ENCODE measurements at places on chromosomes 16 and 17.

DNA sequence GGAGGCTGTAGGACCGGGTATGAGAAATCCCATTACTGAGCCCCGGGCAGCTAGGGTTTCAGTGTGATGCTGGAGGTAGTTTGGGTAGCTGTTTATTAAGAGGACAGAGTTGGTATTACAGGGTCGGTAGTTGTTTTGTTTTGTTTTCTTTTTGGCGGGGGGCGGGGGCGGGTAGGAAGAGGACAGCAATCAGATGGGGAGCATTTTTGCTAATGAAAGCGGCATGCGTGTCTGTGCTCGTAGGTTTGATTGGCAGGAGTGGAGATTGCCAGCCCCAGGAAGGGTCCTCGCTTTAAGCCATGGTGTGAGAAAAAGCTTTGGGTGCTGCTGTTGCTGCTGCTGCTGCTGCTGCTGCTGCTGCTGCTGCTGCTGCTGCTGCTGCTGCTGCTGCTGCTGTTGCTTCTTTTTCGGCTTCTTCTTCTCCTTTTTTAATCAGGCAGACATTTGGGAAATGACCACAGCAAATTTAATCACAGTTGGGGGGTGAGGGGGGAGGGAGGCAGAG lies 498.5 kb upstream of the ZFHX3 start:
- DNase-seq = no peak

DNA sequence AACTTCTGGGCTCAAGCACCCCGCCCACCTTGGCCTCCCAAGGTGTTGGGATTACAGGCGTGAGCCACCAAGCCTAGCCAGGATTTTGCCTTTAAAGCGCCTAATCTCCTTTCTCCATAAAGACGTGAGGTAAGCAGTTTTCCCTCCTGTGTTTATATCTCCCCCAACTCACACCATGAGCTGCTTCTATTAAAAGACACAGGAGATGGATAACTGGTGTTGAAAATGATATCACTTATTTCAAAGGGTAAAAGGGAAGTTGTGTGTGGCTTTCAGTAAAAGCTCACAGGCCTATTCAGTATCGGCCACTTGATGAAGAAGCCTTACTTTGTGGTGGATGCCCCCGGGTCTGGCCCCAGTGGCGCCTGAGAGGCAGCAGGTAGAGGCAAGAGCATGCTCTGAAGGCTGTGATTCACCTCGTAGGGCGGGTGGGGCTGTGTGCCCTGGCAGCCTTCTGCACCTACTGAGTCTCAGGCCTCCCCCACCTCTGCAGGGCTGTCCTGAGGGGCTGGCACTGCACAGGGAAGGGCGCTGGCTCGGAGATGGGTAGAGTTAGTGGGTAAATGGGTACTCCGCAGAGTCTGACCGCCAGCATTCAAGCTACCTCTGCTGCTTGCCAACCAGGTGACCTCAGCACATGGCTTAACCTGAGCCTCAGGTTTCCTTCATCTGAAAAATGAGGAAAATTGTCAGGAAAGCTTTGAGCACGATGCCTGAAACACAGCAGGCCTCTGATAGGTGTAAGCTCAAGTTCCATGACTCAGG lies 146.8 kb downstream of the CLEC16A start:
- no peak for DNase-seq

DNA sequence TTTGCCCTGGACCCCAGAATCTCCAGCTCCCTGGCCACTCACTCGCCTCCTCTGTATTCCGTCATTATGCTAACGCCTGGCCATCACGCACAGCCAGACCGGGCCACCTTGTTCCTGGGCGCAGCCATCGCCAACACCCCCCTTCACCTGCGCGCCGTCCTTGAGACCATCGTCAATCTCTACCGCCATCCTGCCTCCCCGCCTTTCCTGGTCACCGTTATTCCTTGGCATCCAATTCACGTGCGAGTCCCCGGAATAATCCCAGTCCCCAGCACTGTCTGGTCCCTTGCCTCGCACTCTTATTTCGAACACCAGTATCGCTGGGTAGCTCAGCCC lies 541 bp downstream of the VKORC1 start:
- no peak for DNase-seq

DNA sequence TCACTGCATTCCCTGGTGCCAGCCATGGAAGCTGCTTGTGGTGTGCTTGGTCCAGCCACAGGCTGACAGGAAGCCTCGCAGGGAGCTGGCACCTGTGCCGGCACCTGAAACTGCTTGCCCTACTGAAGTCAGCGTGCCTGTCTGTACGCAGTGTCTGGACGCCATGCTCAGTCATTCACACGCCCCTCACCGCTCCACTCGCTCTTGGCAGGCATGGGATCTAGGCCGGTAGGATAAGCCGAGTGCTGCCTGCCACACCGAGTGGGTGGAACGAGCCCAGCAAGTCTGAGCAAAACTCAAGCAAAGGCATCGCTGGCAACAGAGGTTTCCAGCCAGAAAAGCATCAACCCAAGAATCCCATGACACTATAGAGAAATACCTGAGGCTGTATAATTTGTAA lies 350.6 kb downstream of the CDH11 start:
- no peak for DNase-seq

DNA sequence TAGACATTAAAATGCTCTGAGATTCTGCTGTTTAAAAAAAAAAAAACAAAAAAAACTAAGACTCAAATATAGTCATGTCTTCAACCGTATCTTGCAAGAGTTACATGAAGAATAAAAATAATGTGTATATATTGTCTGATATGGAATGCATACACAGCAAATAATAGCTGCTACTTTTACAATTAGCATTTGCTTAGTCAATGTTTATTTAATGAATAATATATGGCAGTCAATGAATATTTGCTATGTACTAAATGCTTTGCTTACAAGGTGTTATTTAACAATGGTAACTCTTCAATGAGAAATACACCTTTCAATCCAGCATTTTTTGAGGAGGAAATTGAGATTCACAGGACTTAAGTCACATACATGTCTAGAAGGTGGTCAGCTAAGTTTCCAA lies 718.8 kb upstream of the SOX9 start:
- DNase-seq = no peak

DNA sequence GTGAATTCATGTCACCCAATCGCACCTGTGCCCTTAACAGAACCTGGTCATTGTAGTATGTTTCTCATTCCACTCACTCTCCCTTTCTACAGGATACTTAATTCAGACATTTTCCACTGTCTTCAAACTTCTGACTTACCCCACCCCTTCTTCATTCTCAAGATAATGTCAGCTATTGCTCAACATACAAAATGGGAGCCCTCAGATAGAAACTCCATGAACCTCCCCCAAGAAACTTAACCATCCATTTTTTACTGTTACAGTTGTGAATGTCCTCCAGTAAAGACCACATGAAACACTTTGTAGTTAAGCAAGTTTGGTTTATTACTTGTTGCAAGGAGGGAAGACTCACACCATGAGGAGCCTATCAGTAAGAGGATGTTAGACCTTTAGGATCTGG lies 22.1 kb upstream of the ARHGAP17 start:
- DNase-seq = no peak

- DNase-seq = no peak
These were observed 73.3 kb upstream of the CNEP1R1 start for GRCh38 chr16:49951574-49952195.

DNA sequence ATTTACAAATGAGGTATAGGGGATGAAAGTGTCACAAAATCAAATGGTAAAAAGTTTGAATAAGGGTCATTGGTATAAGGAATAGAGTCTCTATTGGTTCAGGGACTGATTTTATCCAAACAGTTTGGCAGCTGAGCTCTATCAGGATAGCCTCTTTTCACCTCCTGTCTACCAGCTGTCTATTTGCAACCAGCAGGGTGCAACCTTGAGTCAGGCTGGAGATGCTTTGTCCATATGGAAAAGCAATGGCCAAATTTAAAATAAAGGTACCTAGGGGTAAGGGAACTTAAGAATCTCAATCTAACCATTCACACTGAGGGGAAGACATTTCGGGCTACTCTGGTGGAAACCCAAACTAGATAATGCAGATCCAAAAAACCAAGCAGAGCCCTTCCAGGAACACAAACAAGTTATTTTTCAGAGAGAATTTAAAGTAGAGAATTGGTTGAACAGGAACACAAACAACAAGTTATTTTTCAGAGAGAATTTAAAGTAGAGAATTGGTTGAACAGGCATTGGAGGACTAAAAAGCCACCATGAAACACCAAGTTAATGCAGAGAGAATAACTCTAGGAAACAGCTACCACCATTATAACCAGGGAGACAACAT lies 12.6 kb upstream of the CA10 start:
- DNase-seq = no peak

DNA sequence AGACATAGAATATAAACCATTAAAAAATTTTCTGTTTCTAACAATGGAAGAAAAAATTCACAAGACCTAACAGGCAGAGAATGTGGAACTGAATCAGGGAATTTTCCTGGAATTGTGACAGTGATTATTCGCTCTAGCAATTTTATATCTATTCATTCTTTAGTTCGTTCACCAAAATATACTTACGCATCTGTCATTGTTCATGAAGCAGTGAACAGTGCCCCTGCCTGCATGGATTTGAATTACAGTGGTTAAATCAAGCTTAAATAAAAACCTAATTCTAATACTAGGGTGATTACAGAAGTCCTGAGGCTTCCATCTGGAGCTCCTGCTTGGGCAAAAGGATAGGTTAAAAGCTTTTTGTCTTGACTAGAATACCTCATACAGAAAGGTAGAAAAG lies 48.6 kb downstream of the ABCA8 start:
- no peak for DNase-seq

DNA sequence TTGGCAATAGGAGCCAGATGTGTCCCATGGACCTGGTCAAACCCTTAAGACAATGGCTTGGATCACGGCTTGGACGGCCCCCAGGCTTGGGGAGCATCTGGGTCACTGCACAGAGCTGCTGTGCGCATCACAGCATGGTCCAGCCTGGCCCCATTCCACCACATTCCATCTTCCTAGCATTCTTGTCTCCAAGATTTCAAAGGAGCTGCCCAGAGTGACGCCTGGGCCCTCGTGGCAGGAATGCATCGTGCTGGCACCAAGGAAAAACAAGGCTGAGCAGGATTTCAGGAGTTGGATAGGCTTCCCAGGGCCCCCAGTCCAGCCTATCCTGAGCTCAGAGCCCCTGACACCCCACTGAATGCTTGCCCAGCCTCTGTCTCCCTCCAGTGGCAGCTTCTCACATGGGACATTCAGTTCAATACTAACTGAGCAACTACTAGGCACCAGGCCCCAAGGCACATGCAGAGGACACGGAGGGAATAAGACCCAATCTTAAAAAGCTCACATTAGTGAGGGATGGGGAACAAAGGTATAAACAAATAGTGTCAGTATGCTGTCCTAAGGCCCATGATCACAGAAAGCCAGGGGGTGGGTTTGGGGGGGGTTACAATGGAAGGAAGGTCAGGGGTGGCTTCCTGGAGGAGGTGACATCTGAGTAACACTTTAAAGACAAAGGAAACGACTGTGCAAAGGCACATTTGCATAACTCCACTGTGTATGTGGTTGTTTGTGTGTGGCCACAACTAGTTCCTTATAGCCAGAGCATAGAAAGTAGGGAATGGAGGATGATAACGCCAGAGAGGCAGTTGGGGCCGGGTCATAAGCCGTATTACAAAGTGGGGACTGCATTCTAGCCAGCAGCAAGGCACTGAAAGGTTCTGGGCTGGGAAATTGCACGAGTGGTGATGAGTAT lies 34.1 kb downstream of the TK2 start:
- peak; percentile 23 for DNase-seq

DNA sequence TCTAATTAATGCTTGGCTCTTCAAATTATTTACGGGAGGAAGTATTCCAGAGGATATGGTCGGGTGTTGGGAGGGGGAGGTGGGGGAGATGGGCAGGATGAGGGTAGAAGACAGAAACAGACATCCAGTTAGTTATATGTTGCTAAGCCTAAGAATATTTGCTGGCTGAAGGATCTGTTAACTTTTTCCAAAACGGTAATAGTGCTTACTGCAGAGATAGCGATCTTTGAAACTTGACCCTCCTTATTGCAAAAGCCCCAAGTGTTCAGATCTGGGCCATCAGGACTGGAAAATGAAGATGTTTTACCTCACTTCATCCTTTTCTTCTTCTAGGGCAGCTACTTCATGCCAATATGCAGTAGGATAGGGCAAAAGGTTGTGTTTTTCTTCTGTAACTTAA lies 27.0 kb upstream of the MMD start:
- no peak for DNase-seq

DNA sequence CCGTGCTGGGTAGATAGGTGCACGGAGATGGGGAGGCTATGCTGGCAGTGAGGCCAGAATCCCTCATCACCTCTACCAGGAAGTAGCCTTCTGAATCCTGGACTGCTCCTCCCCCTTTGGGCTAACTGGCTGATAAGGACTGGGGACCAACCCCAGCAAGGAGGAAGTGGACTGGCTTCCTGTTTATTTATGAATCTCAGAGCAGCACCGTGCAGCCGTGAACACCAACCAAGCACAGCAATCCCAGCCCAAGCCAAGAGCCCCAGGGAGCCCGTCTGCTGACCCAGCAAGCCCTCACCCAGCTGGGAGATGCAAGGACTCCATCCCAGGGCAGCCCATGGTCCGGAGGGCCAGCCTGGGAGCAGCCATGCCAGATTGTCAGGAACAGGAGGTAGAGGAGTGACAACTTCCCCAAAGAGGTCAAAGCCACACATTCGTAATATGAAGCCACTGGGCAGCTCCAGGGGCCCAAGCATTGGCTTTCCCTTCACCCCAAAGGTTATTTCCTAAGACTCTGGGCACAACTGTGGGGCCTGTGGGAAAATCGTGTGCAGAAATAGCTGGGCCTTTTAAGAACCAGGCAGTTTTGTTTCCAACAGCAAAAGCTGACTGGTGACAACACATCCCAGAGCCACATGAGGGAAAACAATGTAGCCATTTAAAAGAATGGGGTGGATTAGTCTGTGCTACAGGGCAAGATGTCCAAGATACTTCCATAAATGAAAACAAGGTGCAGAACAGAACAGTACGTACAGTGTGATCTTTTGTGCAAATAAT lies 23.9 kb downstream of the PHB1 start:
- peak; percentile 38 for DNase-seq

DNA sequence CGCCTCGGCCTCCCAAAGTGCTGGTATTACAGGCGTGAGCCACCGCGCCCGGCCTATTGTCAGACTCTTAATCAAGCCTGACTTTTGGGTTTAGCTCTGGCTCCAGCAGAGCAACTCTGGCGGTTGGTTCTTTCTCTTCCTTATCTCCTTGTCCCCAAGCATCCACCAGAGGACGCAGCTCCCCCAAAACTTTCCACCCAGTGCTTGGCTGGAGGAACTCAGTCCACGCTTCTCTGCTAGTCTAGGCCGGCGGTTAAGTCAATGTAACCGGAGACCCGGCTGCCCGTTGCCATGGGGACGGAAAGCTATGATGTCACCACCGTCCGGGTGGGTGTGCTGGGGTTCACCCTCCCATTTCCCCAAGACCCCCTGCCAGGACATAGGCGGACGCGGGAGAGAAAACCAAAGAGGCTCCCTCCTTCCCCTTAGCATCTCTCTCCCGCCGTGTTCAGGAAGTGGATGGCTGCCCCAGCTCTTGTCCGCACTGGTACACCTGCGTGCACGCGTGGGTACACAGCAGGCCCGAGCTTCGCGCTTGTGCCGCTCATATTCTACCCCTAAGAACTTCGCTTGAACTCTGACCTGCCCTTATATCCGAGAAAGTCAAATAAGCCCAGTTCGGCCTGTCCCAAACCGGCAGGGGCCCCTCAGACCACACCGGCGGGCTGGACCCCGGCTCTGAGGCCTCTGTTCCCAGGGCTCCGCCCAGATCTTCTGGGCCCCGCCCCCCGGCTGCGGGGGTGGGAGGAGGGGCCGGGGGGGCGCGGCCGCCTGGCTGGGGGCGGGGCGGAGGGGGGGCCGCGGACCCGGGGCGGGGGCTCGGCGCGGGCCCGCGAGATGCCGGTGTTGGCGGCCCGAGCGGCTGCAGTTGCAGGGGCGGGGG lies at the start of gene RND2:
TSS of gene RND2 (plus strand) at position 825 of the 883 bp plus-strand sequence. CDS start 117 bp downstream, outside the sequence.
- DNase-seq = peak; percentile 83
